Heart right ventricle (tissue), 16 donors: ENCODE measurements at places on chromosomes 16 and 17.

DNA sequence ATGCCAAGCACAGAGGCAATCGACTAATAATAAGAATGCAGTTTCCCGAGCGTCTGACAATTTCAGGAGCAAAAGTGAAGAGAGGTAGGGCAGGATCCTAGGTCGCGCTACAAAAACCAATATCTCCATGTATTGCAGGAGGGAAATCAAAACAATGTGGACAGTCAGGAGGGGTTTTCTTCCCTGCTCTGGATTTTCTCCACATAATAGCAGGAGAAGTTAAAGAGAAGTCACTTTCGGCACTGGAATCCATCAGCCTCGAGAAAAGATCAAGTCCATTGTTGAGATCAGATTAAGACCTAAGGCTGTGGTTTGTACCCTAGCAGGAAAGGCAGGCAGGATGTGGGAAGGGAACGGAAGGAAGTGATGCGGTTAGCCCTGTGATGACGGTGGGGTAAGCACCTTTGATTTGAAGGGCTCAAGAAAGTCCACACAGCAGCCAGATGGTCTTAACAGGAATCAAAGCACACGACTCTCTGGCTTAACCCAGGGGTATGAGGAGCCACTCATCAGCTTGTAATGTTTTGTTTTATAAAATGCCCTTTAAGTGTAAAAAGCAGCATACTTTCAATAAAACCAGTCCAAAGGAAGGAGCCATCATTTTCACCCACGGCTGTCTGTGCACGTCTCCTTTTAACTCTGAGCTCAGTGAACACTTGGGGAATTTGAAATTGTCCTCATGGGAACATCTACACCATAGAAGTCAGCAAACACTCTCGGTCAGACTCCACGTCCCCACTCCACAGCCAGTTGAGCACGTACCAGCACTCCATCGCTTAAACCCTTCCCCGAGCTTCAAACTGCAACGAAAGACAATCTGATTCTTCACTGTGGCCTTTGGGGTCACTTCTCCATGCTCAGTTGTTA is 15.8 kb upstream of the AKTIP start:
- DNase-seq, result no peak

DNA sequence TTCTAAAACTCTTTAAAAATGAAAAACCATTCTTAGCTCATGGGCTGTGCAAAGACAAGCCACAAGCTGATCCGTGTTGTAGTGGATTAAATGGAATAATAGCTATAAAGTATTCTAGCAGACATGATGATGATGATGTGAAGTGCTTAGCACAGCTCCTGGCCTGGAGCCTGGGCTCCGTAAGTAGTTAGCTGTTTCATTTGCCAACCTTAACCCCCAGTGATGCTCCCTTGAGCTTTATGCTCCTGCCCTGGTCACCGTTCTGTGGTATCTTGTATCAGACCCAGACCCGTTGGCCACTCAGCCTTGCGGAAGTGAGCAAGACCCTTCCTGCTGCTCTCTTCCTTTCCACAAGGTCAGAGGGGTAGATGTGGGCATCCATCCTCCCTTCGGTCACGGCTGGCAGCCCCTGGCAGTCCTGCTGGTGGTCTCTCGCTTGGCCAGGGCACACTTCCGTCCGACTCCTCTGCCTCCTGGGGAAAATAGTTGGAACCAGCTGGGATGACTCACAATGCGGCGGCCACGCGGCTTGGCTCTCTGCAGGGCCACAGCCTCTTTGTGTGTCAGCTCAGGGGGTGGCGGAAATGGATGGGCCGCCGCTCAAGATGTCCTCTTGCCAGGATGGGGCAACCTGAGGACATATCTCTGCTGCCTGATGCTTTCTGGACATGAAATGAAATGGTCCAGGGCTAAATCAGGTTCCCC is 79.1 kb downstream of the GPR139 start:
- DNase-seq, result no peak

GRCh38 chr16:89828199-89828869 is at the start of gene SPIRE2:
SPIRE2 (plus strand) TSS chr16:89828475; CDS start chr16:89828551, 76 bp downstream.
- peak; percentile 81 for DNase-seq

- DNase-seq, result no peak
These were observed 247.9 kb downstream of the CDH13 start for GRCh38 chr16:82874672-82875071.

DNA sequence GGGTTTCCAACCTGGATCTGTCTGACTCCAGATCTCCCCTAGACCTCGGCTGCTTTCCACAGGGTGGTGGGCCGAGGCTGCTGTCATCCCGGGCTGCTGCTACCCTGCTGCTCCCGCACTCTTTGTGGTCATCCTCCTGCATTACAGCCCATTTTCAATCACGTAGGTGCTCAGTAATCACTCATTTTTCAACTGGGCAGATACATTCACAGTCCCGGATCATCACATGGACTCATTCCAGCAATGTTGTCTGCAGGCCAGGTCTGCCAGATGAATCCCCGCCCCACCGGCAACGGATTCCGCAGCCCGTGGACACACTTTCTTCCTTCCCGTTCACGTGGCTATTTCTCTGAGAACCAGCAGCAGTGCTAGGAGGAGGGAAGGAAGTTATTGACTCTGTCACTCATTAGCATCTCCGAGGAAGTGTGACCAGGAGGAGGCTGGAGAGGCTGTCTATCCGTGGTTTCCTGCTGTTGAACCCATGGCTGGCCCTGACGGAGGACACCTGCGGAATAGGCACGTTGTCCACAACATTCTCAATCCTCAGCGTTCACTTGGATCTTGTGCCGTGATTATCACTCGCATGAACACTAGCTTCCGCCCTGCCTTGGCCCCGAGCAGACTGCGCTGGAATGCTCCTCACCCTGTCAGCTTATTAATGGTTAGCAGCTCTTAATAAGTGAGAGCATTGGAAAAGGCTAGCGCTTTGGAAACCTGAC is 14.7 kb upstream of the ZCCHC14 start:
- no peak for DNase-seq

GRCh38 chr16:29860218-29860617 is 2.8 kb downstream of the CDIPT start:
- DNase-seq, result no peak

DNA sequence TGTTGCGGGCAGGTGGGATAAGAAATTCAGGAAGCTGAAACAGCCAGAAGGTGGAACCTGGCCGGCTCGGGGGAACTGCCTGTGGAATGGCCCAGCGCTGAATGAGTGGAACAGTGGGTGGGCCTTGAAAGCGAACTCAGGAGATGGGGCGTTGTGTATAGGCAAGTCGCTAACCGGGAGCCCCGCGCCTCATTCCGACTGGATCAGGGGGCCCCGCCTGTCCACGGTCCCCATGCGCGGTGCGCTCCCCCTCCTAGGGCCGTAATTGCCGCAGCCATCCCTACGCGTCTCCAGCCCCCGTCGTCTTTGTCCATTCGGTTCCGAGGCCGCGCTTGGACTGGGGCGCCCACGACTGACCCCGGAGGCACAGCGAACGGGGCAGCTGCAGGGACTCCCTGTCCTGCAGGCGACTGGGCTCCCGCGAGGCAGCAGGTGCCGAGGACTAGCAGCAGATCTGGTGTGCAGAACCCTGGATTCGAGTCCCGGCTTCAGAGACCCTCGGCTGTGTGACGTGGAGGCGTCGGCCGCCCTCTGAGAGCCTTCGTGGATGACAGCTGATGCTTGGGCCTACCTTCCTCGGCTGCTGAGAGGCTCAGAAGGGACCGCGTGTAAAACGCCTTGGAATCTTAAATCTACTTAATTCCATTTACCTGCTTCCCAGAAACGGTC is 10.9 kb upstream of the CA4 start:
- DNase-seq, result no peak
